ENCODE measurements at places on chromosomes 6 and 20.
A peak's percentile ranks its signal among the peaks of the same experiment; 100 is the strongest.

DNA sequence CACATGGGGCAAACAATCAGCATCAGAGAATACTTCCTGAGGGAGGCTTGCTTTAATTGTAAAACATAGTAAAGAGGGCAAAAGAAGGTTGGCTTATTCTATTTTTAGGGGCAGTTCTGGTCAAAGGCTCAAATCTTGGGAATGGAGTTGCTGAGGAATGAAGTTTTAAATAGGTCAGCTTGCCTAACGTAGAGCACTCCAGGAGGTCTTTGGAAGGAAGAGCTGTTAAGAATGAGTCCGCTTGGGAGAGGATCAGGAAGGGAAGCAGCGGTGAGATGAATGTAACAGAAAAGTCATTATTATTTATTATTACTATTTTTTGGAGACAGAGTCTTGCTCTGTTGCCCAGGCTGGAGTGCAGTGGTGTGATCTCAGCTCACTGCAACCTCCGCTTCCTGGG, 108.7 kb downstream of the ZFAND3 start:
- no peak for DNase-seq

- no peak for DNase-seq
Measured at GRCh38 chr6:158048589-158048988, 66.9 kb downstream of the SYNJ2 start.

GRCh38 chr6:19731282-19731681, 105.9 kb upstream of the ID4 start:
- DNase-seq, result no peak

DNA sequence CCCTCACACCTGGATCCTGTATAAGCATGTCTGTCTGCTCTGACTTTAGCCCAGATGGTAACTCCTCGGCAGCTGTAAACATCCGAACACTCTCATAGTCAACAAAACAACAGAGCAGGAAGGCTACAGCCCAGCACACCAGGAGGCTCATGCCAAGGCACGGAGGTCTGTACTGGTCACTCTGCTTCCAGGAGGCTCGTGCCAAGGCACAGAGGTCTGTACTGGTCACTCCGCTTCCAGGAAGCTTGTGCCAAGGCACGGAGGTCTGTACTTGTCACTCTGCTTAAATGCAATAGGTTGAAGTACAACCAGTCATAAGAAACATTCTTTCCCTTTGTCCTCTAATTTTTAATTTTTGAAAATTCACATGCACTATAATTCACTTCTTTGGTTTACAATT, 190.1 kb upstream of the CDH4 start:
- no peak for DNase-seq

DNA sequence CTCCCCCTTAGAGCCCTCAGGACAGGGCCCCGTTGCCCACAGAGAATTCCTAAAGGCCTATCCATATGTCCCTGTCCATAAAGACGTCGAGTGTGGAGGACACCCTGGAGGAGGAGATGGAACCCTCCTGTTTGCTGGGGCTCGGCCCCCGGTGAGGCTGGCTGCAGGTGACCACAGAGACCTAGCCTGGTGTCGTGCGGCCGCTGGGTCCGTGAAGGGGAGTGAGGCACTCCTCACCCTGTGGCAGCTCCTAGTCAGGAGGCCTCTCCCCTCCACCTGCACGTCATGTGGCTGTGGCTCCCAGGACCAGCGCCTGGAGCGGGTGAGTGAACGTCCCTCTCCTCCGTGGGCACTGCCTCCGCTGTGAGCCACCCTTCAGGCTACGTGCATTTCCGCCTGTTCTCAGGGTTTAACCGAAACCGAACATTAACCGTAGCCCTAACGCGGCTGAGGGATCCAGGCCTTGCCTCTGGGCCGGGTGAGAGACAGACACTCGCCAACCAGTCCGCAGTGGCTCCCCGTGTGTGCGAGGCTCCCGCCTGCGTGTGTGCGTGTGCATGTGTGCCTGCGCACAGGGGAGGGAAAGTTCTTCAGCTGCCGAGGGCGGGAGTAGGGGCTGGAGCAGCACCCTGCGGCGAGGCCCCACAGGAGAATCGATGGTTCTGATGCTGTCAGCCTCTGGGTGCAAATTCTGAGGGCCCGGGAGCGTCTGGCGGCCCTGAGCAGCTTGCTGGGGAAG, 5.9 kb upstream of the TCEA2 start:
- no peak for DNase-seq

DNA sequence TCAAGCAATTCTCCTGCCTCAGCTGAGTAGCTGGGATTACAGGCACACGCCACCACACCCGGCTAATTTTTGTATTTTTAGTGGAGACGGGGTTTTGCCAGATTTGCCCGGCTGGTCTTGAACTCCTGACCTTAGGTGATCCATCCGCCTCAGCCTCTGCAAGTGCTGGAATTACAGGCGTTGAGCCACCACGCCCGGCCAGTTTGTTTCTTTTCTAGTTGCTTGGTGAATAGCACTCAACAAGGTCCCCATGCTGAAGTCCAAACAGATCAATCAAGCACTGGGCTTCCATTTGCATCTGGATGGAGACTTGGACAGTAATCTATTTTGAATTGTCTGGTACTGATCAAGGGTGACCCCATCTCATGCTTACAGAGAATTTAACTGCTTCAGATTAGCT, 108.9 kb upstream of the FOXO3 start:
- DNase-seq, result no peak

DNA sequence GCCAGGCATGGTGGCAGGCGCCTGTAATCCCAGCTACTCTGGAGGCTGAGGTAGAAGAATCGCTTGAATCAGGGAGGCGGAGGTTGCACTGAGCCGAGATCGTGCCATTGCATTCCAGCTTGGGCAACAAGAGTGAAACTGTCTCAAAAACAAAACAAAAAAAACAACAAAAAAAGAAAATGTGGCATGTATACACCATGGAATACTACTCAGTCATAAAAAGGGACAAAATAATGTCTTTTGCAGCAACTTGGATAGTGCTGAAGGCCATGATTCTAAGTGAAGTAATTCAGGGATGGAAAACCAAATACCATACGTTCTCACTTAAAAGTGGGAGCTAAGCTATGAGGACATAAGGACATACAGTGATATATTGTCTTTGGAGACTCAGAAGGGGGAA, 96.3 kb downstream of the MYB start:
- no peak for DNase-seq

GRCh38 chr6:106300944-106301343, 24.6 kb downstream of the ATG5 start:
- no peak for DNase-seq

GRCh38 chr20:4767084-4767483, 45.4 kb downstream of the PRND start:
- DNase-seq, result no peak

DNA sequence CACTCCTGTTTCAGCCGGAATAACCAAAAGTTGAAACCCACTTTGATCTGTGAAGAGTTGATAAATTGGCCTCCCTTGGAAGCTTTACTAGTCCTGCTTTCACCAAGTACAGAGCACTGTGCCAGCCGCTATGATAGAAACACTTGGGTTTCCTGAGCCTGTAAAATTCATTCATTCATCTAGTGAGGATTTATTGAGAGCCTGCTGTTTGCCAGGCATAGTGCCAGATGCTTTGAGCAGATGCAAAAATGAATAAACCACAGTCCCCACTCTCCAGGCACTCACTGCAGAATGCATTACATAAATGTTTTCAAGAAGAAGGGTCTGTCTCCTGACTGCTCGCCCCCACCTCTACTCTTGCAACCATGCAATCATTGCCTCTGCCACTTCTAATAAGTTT, 25.3 kb upstream of the TMEM217 start:
- DNase-seq, result no peak

DNA sequence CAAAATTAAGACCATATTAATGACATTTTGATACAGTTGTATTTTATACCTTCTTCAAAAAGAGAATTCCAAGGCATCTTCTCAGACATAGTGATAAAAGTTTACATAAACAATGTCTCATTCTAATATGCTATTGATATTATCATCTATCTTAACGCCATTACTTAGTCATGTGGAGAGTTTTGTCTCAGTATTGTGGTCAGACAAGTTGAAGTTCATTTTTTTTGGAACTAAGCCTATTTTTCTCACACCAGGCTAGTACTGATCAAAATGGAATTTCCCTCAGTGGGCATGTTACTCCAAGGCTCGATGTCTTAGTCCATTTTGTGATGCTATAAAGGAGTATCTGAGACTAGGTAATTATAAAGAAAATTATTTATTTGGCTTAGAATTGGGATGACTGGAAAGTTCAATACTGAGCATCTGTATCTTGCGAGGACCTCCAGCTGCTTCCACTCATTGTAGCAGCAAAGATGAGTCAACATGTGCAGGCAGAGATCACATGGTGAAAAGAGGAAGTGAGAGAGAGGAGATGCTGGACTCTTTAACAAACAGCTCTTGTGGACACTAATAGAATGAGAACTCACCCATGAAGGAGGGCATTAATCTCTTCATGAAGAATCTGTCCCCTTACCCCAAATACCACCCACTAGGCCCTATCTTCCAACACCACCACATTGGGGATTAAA, 825.5 kb upstream of the MANEA start:
- DNase-seq, result no peak

- no peak for DNase-seq
Measured at GRCh38 chr6:56734335-56734734, 91.6 kb upstream of the DST start.

GRCh38 chr20:45229264-45230056, 8.3 kb downstream of the SEMG2 start:
- no peak for DNase-seq

- DNase-seq, result no peak
Measured at GRCh38 chr6:168624540-168624939, 183.6 kb downstream of the SMOC2 start.

DNA sequence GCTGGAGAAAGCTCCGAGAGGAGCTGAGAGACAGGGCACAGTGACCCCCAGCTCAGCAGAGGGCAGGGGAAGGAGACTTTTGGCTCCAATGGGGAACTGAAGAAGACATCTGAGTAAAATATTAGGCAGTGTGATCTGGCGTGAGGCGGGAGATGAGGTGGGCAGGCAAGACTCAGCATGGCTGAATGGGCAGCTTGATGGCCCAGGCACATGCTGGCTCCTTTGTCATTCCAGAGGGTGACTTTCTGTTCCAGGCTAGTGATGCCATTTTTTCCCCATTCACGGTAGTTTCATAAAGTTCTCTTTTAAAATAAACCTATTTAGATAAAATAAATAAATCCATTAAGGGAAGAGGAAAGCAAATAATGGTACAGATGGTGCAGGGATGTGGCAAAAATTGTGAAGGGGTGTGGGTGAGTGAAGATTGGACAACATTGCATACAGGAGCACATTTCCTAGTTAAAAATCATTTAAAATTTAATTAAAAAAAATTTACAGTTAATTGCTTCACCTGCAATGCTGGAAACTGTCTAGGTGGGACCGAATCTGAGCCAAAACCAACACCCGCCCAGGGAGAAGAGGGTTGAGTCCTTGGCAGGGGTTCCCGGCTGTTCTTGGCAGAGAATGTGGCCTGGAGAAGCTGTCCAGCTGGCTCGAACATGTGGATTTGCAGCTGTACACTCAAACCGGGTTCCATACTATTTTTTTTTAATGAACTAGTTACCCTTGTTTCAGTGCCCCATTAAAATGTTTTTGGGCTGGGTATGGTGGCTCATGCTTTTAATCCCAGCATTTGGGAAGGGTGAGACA, 41.7 kb upstream of the PRELID3B start:
- DNase-seq, result no peak

DNA sequence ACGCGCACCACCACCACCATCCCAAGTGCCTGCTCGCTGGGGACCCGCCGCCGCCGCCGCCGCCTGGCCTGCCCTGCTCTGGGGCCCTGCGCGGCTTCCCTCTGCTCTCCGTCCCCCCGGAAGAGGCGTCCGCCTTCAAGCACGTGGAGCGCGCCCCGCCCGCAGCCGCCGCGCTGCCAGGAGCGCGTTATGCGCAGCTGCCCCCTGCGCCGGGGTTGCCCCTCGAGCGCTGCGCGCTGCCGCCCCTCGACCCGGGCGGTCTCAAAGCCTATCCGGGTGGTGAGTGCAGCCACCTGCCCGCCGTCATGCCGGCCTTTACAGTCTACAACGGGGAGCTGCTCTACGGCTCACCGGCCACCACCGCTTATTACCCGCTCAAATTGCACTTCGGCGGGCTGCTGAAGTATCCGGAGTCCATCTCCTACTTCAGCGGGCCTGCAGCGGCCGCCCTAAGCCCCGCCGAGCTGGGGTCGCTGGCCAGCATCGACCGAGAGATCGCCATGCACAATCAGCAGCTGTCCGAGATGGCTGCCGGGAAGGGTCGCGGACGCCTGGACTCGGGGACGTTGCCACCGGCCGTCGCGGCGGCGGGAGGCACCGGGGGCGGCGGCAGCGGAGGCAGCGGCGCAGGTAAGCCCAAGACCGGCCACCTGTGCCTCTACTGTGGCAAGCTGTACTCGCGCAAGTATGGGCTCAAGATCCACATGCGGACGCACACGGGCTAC, 7.2 kb downstream of the PRDM13 start:
- peak; percentile 44 for DNase-seq

- DNase-seq, result no peak
Measured at GRCh38 chr20:6178537-6178936, 55.7 kb upstream of the FERMT1 start.

DNA sequence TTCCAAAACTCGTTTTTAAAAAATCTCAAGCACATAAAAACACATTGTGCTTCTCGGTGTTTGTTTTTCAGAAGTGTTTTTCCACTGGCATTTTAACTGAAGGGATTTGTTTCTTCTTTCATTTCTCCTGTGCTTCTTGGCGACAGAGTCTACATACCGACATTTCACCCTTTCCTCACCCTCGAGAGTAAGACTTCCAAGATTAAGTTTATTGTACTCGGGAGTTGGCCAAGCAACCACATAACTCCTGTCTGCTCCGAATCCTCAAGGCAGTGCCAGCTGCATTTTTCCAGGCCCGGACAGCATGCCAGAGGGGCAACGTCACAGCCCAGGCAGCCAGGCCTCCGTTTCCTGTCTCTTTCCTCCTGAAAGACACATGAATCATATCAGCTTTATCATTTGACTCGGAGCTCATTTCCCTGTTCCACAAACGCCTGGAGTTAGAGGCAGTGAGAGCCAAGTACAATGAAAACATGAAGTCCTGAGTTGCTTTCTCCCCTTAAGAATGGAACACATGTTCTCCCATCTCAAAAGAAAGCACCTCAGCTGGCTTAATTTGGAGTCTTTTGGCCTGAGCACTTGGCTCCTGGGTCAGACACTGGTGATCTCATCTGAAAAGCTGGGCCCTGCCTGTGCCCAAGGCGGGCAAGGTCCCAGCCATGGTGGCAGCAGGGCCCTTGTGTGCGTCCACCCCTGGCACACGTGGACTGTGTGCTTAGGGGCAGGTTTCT, 23.2 kb upstream of the FAM50B start:
- no peak for DNase-seq

DNA sequence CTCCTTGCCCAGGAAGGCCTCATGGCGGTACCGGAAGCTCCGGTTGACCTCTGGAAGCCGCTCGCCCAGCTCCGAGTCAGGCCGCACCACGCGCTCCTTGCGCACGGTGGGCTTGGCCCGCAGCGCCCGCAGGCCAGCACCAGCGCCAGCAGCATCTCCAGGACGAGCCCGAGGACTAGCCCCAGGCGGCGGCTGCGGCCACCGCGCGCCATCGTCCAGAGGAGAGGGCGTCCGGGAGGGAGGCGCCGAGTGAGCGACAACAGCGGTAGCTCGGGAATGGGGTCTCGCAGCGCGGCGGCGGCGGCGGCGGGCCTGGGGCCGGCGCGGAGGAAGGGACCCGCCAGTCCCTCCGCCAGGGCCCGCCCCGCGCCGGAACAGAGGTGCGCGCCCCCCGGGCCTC, 27.6 kb upstream of the CGA start:
- no peak for DNase-seq

Measured in GM12892 (cell line).